T-helper 17 cell (primary cell): ENCODE measurements at places on chromosomes 1 and 21.

DNA sequence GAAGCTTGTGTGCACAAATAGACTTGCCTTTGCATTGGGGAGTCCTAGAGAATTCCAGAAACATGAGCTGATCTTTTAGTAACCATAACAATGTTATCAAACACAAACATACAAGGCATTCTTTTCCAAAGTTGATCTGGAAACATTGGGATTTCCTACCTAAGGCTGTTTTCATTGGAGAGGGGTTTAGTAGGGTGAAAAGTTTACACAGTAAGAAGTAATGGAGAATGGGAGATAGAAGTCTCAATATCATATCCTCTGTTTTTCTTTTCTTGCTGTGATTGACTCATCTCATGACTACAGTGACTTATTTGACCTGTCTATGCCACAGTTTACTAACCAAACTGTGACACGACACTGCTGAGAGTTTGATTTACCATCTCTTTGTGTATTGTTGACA is 65.6 kb upstream of the PLA2G4A start:
- H3K27me3 ChIP-seq, result peaks cover 5% of the 10 kb centered on the region
- H3K4me1 ChIP-seq, result no peaks in the 10 kb centered on the region
- no peak overlapping the region for H3K4me3 ChIP-seq
- no peak overlapping the region for H3K27ac ChIP-seq
- no peak for DNase-seq

- H3K36me3 ChIP-seq, result peaks cover 4% of the 10 kb centered on the region
- no peak for DNase-seq
- H3K27ac ChIP-seq, result no peak overlapping the region
- H3K4me3 ChIP-seq, result no peak overlapping the region
- H3K4me1 ChIP-seq, result peaks cover 13% of the 10 kb centered on the region
Observed at GRCh38 chr1:156075162-156075561, 7.1 kb downstream of the MEX3A start.

DNA sequence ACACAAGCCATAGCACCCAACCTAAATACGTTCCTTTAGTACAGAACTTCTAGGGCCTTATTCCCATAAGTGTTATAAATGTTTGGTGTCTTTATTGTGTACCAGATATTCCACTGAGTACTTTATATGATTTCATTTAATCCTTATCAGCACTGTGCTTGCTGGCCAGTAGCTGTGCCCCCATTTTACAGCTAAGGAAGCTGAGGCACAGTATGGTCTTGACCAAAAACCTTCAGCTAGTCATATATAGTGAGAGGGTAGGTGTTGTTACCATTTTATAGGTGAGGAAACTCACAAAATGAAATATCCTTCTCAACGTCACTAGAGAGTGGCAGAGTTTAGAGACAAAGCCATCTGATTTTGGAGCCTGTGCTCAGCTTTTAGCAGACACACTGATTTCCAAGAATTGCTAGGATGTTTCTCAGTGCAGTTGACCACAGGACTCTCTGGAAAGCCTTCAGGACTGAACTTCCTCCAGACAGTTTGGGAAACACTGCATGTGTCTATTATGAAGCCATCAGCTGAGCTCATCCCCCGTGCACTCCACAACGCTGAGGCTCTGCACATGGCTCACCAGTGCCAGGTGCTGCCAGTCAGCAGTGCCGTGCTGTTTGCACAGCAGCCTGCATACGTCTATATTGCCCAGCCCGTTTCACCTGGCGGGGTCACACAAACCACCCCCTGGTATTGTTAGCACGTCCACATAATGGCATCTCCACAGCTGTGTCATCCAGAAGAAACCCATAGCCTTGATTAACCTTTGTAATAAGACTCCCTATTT is 15.4 kb downstream of the NPPA start:
- H3K27ac ChIP-seq, result no peak overlapping the region
- no peak for DNase-seq
- no peaks in the 10 kb centered on the region for H3K27me3 ChIP-seq
- H3K4me1 ChIP-seq, result peaks cover 2% of the 10 kb centered on the region

- no peaks in the 10 kb centered on the region for H3K4me1 ChIP-seq
- no peak for DNase-seq
- H3K4me3 ChIP-seq, result no peak overlapping the region
Observed at GRCh38 chr1:114690148-114690547, 5.2 kb downstream of the AMPD1 start.

DNA sequence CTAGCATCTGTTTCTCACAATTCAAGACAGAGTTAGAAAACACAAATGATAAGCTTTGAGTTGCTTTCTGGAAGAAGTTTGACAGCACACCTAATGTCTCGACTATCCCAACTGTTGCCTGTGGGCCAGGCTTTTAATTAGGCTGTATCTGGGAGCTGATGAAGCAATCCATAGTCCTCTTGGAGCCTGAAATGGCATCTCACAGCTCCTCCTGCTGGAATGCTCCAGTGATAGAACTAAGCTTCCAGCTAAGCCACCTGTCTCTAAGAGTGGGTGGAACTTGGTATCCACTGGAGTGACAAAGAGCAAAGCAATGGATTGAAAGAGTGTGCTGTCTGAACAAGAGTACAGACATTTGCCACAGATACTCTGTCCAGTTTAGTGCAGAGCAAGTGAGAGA is 605.3 kb upstream of the NR5A2 start:
- H3K4me1 ChIP-seq, result no peaks in the 10 kb centered on the region
- peaks cover 4% of the 10 kb centered on the region for H3K36me3 ChIP-seq

DNA sequence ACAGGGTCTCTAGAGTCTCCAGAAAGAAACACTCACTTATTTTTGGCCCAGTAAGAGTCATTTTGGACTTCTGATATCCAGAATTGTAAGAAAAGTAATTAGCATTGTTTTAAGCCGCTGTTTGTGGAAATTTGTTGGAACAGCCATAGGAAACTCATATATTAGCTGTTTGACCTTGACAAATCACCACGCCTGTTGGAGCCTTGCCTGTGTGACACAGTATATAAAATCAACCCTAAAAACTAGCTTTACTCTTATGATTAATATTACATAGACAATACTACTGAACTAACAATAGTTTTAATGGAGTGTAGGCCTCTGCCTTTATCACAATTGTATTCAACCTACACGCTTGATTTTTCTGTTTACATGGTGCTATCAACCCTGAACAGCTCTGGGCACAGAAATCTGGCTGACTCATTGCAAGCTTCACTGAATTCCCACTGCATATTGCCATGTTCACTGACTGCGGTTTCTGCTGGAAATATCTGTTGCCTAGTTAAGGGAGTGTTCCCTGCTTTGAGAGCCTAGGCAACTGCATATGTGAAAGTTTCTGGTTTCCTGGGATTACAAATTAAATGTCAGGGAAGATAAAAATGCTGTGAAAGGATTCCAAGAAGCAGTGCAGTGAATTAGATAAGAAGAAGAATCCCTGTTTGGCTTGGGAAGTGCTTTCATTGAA is 419.5 kb upstream of the DEPDC1 start:
- no peaks in the 10 kb centered on the region for H3K27me3 ChIP-seq
- no peak overlapping the region for H3K27ac ChIP-seq
- H3K4me1 ChIP-seq, result no peaks in the 10 kb centered on the region
- no peak overlapping the region for H3K4me3 ChIP-seq
- DNase-seq, result no peak

DNA sequence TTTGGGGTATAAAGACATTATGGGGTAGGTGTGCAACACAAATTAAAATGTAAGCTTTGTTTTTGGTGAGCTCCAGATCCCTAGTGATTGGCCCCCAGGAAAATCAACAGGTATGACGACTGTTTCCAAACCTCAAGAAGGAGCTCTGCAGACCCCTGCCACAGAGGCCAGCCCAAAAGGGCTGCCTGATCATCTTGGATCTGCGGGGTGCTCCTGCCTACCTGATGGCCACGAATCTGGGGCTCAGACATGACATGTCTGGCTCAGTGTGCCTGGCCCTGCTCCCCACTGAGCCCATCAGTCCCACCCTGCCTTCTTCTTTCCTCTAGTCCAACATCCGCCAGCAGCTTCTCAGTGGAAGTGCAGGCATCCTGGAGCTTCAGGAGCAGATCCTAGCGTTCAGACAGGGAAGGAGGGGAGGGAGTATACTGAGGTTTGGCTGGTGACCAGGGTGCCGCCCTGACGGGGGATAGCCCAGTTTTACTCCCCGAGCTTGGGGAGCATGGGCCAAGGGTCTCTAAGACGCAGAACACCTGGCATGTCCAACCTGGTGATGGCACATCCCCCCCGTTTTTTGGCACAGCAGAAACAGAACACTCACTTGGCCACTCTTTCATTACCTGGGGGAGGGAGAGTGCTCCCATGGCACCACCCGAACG is 31.8 kb downstream of the ZNF496 start:
- H3K27me3 ChIP-seq, result no peaks in the 10 kb centered on the region
- peaks cover 8% of the 10 kb centered on the region for H3K36me3 ChIP-seq
- no peak overlapping the region for H3K27ac ChIP-seq
- H3K4me1 ChIP-seq, result peaks cover 2% of the 10 kb centered on the region
- no peak overlapping the region for H3K4me3 ChIP-seq
- DNase-seq, result no peak

DNA sequence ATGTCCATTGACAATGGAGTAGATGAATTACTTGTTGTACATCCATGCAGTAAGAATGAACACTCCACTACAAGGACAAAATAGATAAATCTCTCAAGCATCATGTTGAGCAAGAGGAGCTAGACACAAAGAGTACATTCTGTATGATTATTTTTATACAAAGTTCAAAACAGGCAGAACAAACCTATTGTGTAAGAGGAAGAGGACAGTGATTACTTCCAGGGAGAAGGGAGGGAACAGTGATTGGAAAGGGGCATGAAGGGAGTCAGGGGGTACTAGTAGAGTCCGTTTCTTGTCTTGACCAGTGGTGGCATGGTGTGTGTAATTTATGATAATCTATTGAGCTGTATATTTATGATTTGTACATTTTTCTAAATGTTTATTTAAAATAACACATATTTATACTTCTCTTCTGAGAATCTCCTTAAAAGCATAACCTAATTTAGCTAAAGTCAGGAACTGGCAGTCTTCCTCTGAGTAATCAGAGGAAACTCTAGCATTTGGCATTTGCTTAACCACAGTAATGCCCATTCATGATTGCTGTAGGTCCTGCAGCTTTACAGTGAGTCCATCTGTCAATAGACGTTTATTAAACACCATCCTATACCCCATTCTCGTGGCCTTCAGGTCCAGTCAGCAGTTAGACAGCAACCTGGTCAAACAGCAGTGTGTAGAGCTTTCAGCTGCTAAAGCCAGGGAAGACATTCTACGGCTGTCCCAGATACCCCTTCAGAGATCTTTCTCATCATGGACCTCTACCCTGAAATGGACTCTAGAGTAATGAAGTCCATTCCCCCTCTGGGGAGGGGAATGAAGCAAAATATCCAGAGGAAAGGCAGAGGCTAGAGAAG is 114.1 kb upstream of the GALNT2 start:
- DNase-seq, result no peak
- H3K27me3 ChIP-seq, result peaks cover 14% of the 10 kb centered on the region
- H3K4me3 ChIP-seq, result peak overlapping the region; percentile 34
- peaks cover 9% of the 10 kb centered on the region for H3K4me1 ChIP-seq

- DNase-seq, result no peak
- H3K27ac ChIP-seq, result no peak overlapping the region
- H3K4me3 ChIP-seq, result no peak overlapping the region
- peaks cover 24% of the 10 kb centered on the region for H3K4me1 ChIP-seq
- H3K36me3 ChIP-seq, result peaks cover 2% of the 10 kb centered on the region
Observed at GRCh38 chr1:244052016-244052727, 1.1 kb downstream of the ZBTB18 start.

- H3K27ac ChIP-seq, result no peak overlapping the region
- H3K36me3 ChIP-seq, result peaks cover 2% of the 10 kb centered on the region
- no peak overlapping the region for H3K4me3 ChIP-seq
Observed at GRCh38 chr21:41709965-41710822, 56.7 kb downstream of the RIPK4 start.

DNA sequence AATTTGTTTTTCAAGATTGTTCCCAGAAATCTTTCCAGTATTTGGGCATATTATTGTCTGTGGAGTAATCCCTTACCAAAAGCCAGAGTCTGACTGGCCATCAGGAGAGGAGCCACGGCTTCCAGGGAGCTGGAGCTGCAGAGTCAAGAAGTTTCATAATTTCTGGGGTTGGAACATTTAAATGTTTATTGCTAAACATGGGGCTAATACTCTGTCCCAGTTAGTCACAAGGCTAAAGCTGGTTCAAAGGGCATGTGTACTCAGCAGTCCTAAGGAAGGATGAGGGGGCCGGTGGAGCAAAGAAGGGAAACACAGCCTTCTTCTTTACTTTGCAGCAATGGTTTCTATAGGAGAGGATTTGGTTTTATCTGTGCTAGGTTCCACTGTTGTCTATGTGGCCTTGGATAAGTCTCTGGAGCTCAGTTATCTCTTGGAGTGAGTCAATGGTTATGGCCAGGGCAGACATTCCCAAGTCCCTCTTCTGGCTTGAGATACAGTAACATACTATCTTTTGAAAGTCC is 9.5 kb downstream of the DENND2D start:
- peaks cover 22% of the 10 kb centered on the region for H3K36me3 ChIP-seq
- no peak for DNase-seq

DNA sequence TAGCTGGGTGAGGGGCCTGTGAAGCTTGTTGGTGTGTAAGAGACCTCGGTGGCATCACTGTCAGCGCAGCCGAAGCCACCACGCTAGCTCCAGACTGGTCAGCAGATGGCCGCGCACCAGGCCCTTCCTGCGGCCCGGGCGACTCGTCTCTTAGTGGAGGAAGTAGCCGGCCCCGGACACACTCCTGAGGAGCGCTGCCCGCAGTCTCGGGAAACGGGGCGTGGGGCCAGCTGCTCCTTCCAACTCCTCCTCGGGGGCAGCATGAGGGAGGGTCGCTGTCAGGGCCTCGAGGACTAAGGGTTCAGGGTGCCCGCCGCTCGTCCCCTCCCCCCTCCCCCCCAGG is 20.4 kb downstream of the H3-3A start:
- peak overlapping the region; percentile 94 for H3K4me3 ChIP-seq
- H3K27me3 ChIP-seq, result no peaks in the 10 kb centered on the region
- no peak overlapping the region for H3K27ac ChIP-seq
- H3K36me3 ChIP-seq, result no peaks in the 10 kb centered on the region

- peaks cover 5% of the 10 kb centered on the region for H3K27me3 ChIP-seq
- DNase-seq, result no peak
Observed at GRCh38 chr1:96643519-96643918, 78.1 kb upstream of the PTBP2 start.
